Activated CD4-positive, alpha-beta T cell treated with anti-CD3 and anti-CD28 coated beads, Interleukin-2, amount 10 ng/mL, durations not matched to agents 24 days and 14 days (primary cell): ENCODE measurements at places on chromosomes 2 and 18.
A peak's percentile ranks its signal among the peaks of the same experiment; 100 is the strongest.

- H3K36me3 ChIP-seq = no peaks in the 10 kb centered on the region
- no peak overlapping the region for H3K4me3 ChIP-seq
- no peak overlapping the region for H3K27ac ChIP-seq
- peak; percentile 82 for DNase-seq
- peaks cover 26% of the 10 kb centered on the region for H3K27me3 ChIP-seq
- no peaks in the 10 kb centered on the region for H3K4me1 ChIP-seq
These were observed 8.2 kb upstream of the SMARCAL1 start for GRCh38 chr2:216404010-216404618.

DNA sequence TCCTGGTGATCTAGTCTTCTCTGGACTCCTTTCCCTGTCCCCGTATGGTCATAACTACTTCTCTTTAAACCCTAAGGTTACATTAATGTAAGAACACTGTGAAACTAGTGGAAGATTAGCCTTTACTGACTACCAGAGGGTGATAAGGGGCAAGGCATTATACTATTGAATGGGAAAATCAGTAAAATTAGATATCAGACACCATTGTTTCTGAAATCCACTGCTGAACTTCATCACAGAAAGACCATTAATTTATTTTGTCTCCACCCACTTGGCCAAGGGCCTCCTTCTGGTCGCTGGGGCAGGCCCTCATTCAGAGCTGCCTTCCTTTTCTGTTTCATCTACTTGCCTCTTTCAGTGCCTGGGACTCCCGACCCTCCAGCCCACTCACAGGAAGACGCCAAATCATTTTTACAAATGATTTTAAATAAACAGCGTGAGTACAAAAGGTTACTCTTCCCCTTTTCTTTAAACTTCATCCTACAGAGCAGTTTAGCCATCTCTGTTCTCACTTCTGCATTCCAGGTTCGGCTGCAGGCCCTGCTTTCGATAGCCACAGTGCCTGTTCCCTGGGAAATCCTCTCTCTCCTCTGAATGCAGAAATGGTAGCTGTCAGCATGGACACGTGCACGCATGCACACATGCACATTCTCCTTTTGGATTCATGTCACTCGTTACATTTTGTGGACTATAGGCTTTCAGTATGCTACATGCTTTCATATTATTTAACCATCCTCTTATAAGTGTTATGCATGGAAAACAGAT is 70.3 kb upstream of the DOCK10 start:
- H3K4me1 ChIP-seq = peaks cover 9% of the 10 kb centered on the region
- H3K36me3 ChIP-seq = no peaks in the 10 kb centered on the region
- peaks cover 4% of the 10 kb centered on the region for H3K27me3 ChIP-seq
- no peak overlapping the region for H3K27ac ChIP-seq
- no peak for DNase-seq

DNA sequence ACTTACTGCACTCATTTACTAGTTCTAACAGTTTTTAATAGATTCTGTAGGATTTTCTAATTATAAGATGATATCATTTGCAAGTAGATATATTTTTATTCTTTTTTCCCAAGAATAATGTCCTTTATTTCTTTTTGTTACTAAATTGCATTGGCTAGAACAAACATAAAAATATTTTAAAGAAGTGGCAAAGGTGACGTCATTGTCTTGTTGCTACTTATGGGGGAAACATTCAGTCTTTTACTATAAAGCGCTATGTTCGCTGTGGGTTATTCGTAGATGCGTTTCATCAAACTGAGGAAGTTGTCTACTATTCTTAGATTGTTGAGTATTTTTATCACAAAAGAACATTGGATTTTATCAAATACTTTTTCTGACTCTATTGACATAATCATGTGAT is 765.2 kb upstream of the POU3F3 start:
- no peaks in the 10 kb centered on the region for H3K4me1 ChIP-seq
- H3K27me3 ChIP-seq = no peaks in the 10 kb centered on the region
- H3K27ac ChIP-seq = no peak overlapping the region
- no peaks in the 10 kb centered on the region for H3K36me3 ChIP-seq

- H3K27ac ChIP-seq = no peak overlapping the region
- H3K4me3 ChIP-seq = no peak overlapping the region
- DNase-seq = peak; percentile 91
- H3K4me1 ChIP-seq = peaks cover 2% of the 10 kb centered on the region
These were observed 66.7 kb upstream of the HAAO start for GRCh38 chr2:42859006-42859552.

GRCh38 chr2:54999182-54999581 is 51.1 kb downstream of the RTN4 start:
- no peak overlapping the region for H3K4me3 ChIP-seq
- DNase-seq = no peak
- H3K27ac ChIP-seq = no peak overlapping the region
- no peaks in the 10 kb centered on the region for H3K27me3 ChIP-seq
- H3K36me3 ChIP-seq = peaks cover 1% of the 10 kb centered on the region
- peaks cover 22% of the 10 kb centered on the region for H3K4me1 ChIP-seq

- H3K4me3 ChIP-seq = no peak overlapping the region
- H3K4me1 ChIP-seq = no peaks in the 10 kb centered on the region
- peaks cover 11% of the 10 kb centered on the region for H3K27me3 ChIP-seq
- DNase-seq = no peak
These were observed 68.6 kb downstream of the SLC40A1 start for GRCh38 chr2:189511960-189512319.

- H3K4me3 ChIP-seq = no peak overlapping the region
- no peak overlapping the region for H3K27ac ChIP-seq
- H3K36me3 ChIP-seq = no peaks in the 10 kb centered on the region
These were observed 150.3 kb upstream of the CAPN13 start for GRCh38 chr2:30957591-30957990.

- H3K27ac ChIP-seq = no peak overlapping the region
- no peak overlapping the region for H3K4me3 ChIP-seq
- DNase-seq = no peak
- H3K27me3 ChIP-seq = no peaks in the 10 kb centered on the region
- no peaks in the 10 kb centered on the region for H3K4me1 ChIP-seq
These were observed 22.1 kb downstream of the DSG3 start for GRCh38 chr18:31469629-31470028.

DNA sequence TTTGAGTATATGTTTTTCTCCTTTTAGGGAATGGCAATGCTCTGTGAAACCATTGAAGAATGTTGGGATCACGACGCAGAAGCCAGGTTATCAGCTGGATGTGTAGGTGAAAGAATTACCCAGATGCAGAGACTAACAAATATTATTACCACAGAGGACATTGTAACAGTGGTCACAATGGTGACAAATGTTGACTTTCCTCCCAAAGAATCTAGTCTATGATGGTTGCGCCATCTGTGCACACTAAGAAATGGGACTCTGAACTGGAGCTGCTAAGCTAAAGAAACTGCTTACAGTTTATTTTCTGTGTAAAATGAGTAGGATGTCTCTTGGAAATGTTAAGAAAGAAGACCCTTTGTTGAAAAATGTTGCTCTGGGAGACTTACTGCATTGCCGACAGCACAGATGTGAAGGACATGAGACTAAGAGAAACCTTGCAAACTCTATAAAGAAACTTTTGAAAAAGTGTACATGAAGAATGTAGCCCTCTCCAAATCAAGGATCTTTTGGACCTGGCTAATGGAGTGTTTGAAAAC is 82.3 kb downstream of the ACVR2A start:
- peaks cover 10% of the 10 kb centered on the region for H3K36me3 ChIP-seq
- H3K4me1 ChIP-seq = no peaks in the 10 kb centered on the region
- DNase-seq = no peak
- H3K27me3 ChIP-seq = no peaks in the 10 kb centered on the region
- no peak overlapping the region for H3K4me3 ChIP-seq

DNA sequence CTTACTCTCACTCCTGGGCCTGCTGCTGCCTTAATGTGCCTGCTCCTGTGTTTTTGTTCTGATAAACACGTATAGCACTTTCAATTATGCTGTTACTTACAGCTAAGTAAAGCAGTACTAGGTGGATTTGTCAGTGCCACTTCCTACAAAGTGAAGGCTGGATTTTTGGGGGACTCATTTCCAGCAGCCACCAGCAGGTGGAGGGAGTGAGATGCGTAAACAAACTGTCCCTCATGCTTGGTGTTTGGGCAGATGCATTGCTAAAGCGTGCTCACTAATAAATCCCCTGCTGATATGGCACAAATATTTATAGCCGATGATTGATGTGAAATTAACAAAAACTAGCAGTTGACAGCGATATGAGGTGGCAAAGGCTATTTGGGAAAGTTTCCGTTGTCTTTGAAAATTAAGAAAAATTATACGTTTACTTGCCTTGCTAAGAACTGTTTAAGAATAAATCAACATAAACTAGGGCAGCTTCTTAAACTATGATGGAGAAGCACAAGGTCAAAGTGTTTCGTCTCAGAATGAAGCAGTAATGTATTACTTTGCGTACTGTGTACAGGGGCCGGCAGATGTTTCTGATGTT is 101.7 kb downstream of the AGAP1 start:
- no peaks in the 10 kb centered on the region for H3K4me1 ChIP-seq
- H3K27me3 ChIP-seq = no peaks in the 10 kb centered on the region
- peak; percentile 80 for DNase-seq
- no peaks in the 10 kb centered on the region for H3K36me3 ChIP-seq
- H3K27ac ChIP-seq = no peak overlapping the region

DNA sequence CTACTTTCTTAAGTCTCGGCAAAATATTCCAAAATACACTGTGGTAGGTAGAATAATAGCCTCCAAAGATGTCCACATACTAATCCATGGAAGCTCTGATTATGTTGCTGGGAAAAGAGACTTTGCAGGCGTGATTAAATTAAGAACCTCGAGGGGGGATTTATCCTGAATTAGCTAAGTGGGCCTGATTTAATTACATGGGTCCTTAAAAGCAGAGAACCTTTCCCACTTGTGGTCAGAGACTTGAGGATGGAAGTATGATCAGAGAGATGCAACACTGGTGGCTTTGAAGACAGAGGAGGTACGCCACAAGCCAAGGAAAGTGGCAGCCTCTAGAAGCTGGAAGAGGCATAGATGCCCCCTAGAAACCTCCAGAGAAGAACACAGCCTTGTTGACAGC is 2.8 kb downstream of the DYM start:
- H3K4me3 ChIP-seq = no peak overlapping the region
- H3K27me3 ChIP-seq = no peaks in the 10 kb centered on the region
- peaks cover 28% of the 10 kb centered on the region for H3K36me3 ChIP-seq
- H3K27ac ChIP-seq = no peak overlapping the region

DNA sequence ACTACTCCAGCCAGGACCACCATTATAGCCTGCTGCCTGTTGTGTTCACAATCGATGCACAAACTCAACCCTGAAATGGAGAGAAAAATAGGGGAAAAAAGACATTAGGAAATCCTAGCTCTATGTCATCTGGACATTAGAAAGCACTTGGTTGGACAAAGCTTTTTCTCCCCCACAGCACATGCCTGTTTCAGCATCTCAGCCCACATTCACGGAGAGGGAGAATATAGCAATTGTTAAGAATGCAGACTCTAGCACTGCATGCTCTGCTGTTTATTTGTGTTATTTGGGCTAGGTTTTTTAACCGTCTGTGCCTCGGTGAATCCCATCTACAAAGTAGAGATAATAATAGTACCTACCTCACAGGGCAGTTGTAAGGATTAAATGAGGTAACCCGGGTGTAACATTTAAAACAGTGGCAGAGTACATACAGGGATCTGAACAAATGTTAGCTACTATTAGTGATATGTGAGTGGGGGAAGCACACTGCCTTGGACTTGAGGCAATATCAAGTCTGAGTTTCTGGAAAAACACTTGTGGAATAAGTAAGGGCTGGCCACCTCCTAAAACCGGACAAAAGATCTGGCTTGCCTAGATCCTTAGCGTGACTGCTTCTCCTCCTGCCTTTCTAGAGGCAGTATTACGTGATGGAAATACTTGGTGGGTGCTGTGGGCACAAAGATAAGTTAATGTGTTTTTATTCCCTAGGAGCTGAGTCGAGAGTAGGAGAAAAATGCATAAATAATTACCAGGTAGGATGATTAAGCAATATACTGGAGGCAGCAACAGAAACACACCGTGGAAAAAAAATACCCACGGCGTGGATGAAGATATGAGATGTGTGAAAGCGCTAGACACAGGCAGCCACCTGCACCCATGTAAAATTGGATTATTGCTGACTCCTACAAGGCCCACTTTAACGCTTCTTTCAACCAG is 1.0 kb upstream of the PPP1CB start:
- H3K27ac ChIP-seq = peak overlapping the region; percentile 98
- peaks cover 49% of the 10 kb centered on the region for H3K4me1 ChIP-seq
- H3K4me3 ChIP-seq = peak overlapping the region; percentile 98
- DNase-seq = peak; percentile 82

DNA sequence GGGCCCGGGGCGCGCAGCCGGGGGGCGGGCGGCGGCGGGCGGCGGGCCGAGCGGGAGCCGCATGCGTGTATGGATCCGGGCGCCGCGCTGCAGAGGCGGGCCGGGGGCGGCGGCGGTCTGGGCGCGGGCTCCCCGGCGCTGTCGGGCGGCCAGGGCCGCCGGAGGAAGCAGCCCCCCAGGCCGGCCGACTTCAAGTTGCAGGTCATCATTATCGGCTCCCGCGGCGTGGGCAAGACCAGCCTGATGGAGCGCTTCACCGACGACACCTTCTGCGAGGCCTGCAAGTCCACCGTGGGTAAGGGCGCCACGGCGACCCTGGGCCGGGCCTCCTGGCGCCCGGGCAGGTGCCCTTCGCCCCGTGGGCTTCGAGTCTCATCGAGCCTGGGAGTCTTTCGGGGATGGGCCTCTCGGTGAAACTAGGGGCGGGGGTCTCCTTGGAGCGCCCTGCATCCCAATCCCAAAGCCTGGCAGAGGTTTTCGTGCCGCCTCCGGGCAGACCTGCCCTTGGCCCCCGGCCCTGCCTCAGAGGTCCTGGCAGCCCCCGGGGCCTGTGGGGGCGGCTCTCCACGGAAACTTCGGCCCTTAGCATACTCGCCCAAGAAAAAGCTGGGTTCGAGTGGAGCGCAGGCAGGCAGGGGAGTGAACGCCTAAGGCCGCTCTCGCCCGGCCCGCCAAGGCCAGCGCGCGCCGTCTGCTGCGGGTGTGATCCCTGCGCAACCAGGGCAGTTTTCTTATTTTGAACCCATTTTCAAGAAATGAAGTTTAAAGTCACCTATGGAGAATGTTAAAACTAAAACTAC is 622 bp downstream of the RAB12 start:
- peaks cover 17% of the 10 kb centered on the region for H3K27me3 ChIP-seq
- H3K4me3 ChIP-seq = peak overlapping the region; percentile 93
- peaks cover 18% of the 10 kb centered on the region for H3K36me3 ChIP-seq
- peaks cover 44% of the 10 kb centered on the region for H3K4me1 ChIP-seq
- H3K27ac ChIP-seq = peak overlapping the region; percentile 88

DNA sequence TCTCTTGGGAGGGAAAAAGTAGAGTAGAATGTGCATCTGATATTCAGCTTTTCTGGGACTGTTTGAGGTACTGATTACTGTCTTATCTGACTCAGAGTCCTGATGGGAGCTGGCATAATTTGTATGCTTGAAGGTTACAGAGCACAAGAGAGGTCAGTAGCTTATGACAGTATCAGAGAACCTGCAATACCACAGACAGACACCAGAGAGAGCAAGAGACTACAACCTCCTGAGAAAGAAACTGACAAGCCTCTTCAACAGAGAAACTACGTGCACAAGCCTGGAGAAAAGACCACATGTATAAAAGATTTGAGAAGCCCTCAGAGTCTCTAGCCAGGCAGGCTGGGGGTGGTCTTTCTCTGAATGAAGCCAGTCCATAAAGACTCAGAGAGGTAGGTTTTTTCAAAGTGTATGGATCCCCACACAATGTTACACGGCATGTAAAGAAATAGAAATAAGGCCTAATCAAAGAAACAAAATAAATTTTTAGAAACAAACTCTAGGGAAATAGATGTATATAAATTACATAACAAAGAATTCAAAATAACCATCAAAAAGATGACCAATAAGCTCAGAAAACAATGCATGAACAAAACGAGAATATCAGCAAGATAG is 568.3 kb downstream of the LRRTM4 start:
- no peaks in the 10 kb centered on the region for H3K36me3 ChIP-seq
- DNase-seq = peak; percentile 52
- H3K27me3 ChIP-seq = no peaks in the 10 kb centered on the region
- H3K27ac ChIP-seq = no peak overlapping the region
